HT-29 (cell line): ENCODE measurements at places on chromosomes 2 and 18. TPM values are rescaled to one million over a fixed set of nuclear protein-coding genes. Genes with fewer than 3 reads are reported as not detected.

Gene TPO
- 0.41 and 1.4 TPM in 2 replicates for total RNA-seq

Gene RAD51AP2
- not detected in 2 replicates for total RNA-seq

Gene LOXL3
- 0.74 and 2.2 TPM in 2 replicates for total RNA-seq

Gene SKA1
- 7.7 and 9.4 TPM in 2 replicates for total RNA-seq

Gene LDLRAD4
- 1.7 and 3.6 TPM in 2 replicates for total RNA-seq

Gene NTSR2
- total RNA-seq = not detected in 2 replicates

Gene ZNF521
- 0.08 and 0.21 TPM in 2 replicates for total RNA-seq

Gene IL1F10
- total RNA-seq = 0.42 TPM in 1 of 2 replicates, not detected in the other

Gene CCDC141
- total RNA-seq = 0.05 TPM in 1 of 2 replicates, not detected in the other

Gene HOXD9
- total RNA-seq = not detected in 2 replicates

Gene ITGB6
- total RNA-seq = 14.3 and 14.8 TPM in 2 replicates

Gene MATN3
- 0.26 and 1.0 TPM in 2 replicates for total RNA-seq

Gene C2orf81
- total RNA-seq = 3.2 and 3.9 TPM in 2 replicates

Gene C1QL2
- not detected in 2 replicates for total RNA-seq

Gene CNRIP1
- not detected in 2 replicates for total RNA-seq

Gene AAMP
- total RNA-seq = 266 and 310 TPM in 2 replicates

Gene IGFBP2
- 89.8 and 91.4 TPM in 2 replicates for total RNA-seq

Gene FSHR
- not detected in 2 replicates for total RNA-seq

Gene SGPP2
- total RNA-seq = 16.9 and 23.6 TPM in 2 replicates

Gene PSMA8
- not detected in 2 replicates for total RNA-seq

Gene AKAIN1
- total RNA-seq = not detected in 2 replicates
